ENCODE measurements at places on chromosomes 1 and 21.

DNA sequence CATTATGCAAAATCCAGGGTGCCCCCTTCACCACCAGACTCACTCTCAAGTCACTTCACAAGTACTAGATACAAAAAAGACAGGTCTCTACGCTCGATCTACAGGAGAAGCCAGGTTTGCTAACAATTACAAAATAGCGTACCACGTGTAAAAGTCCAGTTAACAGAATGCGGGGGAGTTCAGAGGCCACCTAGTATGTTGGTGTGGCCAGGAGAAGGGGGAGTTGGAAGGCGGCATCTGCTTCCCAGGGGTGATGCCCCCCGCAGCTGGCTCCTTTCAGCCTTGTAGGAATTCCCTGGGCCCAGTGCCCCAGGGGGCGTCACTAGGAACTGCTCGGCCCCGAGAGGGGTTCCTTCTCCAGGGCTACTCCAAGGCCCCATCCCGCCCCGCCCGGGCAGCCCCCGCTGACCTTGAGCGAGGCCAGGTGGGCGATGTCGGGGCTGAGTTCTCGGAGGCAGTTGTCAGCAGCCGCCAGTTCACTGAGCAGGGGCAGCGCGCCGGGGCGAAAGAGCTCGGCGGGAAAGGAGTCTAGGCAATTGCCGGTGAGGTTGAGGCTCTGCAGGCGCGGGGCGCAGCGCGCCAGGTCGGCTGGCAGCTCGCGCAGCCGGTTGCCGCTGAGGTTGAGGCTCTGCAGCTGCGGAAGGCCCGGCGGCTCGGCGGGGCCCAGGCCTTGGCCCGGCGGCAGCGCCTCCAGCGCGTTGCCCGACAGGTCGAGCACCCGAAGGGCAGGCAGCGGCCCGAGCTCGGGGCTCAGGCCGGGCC, 664 bp downstream of the LRRC47 start:
- no peak for DNase-seq

GRCh38 chr1:30200161-30200560, 523.2 kb downstream of the MATN1 start:
- no peak for DNase-seq

GRCh38 chr1:84181350-84182005, 37.4 kb downstream of the PRKACB start:
- no peak for DNase-seq

- no peak for DNase-seq
These were observed 47.0 kb downstream of the NEK2 start for GRCh38 chr1:211628417-211628816.

DNA sequence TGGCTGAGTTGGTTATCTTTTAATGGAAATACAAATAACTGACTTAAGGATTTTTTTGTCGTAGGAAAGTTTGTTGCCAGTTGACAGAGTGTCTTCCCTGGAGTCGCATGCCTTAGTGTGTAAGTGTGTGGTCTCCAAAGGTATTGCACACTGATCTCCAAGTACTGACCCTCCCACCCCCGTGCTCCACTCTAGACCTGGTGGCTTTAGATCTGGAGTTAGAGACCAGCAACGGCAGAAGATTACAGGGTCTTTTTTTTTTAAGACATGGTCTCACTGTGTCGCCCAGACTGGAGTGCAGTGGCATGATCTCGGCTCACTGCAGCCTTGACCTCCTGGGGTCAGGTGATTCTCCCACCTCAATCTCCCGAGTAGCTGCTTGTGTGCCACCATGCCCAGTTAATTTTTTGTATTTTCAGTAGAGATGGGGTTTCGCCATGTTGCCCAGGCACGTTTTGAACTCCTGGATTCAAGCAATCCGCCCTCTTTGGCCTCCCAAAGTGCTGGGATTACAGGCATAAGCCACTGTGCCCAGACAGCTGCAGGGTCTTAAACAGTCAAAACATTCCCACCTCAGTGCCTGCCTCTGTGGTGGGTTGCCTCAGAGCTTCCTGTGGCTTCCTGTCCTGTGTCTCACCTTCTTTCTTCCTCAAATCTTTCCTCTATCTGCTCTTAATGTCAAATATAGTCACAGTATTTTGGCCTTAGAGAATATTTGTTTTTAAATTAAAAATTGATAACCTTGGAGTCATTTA, 6.9 kb downstream of the TRAPPC10 start:
- DNase-seq: no peak

DNA sequence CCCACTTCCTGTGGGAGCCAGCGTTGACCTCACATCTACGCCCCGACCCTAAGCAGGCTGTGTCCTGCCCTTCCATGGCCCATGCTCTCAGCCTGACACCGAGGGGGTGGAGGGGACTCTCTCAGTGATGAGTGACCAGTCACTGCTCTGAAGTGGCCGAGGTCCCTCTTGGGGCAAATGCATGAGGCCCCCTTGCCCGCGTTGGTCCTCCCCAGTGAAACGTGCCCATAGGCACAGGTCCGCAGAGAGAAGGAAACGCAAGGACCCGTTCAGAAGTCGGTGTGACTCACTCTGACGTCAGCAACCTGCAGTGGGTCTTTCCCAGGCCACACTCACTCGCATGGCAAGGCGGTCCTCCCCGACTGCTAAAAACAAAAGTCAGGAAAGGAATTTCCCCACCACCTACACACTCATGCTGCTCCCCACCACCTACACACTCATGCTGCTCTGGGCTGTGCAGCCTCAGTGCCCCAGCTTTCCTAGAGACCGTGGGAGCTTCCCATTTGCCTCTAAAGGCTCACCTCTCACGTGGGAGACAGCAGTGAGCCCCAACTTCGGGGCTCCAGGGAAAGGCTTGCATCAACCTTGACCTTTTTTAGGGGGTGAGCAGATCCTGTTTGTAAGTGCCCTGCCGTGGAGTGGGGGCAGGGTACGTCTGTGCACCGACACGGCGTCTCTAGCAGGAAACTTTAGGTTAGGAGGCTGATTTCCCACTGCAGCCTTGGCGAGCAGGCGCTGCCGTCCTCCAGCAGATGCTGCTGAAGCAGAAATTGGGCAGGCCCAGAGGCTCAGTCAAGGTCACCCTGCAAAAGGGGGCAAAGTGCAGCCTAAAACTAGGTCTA, 11.4 kb downstream of the UBASH3A start:
- no peak for DNase-seq
